ENCODE measurements at places on chromosomes 13 and 19.

DNA sequence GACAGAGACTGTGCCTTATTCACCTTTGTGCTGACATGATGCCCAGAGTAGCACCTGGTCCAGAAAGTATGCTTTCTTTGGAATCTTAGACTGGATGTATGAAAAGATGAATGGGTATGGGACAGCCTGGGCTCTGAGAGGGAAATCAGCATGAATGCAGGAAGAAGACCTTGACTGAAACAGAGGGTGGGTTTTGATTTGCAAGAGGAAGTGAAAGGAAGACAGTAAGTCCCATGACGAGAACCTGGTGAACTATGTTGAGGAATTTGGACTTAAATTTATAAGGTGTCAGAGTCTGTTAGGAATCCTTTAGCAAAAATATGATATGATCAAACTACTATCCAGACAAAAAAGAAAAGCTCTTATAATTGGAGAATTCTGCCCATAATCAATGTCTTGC lies 301.9 kb downstream of the SPRY2 start:
- no peak for DNase-seq

DNA sequence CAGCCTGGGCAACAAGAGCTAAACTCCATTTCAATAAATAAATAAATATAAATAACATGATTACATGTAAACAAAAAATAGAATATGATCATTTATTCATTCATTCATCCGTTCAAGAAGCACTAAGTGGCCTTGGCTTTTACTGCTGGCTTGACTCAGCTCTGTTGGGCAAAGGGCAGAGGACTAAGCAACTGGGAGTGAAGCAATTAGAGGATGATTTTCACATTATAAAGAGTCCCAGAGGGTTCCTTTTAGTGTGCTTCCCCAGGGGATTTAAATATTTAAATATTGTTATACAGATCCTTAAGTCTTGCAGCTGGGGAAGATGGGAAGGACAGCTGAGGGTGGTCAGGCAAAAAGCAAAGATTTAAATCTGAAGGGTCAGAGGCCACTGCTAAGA lies 34.9 kb upstream of the FLT1 start:
- no peak for DNase-seq

DNA sequence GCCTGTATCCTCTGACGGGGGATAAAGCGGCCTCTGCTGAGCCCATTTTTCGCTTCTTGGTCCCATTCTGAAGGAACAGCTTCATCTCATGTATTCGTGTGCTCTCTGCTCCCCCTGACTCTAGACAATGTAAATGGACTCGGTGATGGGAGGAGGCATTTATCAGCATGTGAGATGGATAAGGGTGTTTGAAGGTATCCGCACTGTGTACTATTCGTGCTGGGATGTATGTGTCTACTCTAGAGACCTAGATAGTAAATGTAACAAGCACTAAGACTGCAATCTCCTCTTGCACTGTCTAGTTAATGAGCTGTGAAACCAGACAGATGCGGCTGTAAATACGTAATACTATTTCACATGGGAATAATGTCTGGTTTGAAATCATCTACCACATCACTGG lies 134.6 kb upstream of the ARGLU1 start:
- DNase-seq, result no peak

GRCh38 chr13:81577601-81578195 lies 1236.8 kb upstream of the SPRY2 start:
- no peak for DNase-seq

GRCh38 chr13:27820524-27821482 lies 28.5 kb downstream of the GSX1 start:
- no peak for DNase-seq

Measured in CD4-positive, alpha-beta T cell treated with Interleukin-4 for 1 hour (primary cell).